ENCODE measurements at places on chromosomes 1 and 21.

DNA sequence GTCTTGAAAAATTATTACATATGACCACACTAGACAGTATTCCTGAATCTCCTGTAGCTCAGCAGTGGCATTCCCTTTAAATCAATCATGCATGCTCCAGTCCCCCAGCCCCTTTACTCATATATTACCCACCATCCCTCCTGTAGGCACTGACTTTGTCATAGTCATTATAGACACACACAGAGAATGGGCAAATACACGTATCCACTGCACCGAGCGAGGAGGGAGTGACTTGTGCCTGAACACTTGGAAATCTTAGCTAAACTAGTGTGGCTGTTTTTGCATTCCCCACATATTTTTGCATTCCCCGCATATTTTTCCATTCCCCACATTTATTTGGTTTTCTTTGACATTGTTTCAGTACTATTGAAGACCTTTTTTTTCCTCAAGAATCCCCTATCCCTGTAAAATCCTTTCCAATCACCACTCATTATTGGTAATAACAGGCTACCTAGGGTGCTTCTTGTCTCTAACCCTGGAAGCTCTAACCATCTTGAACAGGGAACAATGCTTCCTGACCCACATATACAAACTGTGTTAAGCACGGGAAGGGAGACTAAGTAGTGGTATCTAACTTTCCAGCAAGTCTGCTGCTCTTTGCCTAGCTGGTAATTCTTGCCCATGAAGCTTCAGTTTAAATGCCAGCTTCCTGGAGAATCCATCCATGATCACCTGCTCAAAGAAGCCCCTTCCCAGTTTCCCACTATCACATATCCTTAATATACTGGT, 534.4 kb upstream of the CAMK1G start:
- no peak for DNase-seq

DNA sequence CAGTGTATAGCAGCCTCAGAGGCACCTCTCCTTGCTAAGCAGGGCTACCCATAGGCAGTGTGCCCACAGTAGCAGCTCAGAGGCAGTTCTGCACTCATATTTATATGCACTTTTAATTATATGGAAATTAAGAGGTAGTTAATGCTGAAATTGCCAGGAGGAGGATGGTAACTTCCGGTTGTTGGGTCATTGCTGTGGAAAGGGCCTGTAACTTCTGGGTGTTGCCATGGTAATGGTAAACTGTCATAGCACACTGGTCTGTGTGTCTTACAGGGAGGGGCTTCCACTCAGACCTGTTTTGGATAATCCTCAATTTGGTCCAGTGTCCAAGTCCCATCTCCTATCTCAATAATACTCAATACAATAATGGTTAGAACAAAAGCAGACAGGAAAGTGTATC, 7.6 kb downstream of the CFH start:
- no peak for DNase-seq

DNA sequence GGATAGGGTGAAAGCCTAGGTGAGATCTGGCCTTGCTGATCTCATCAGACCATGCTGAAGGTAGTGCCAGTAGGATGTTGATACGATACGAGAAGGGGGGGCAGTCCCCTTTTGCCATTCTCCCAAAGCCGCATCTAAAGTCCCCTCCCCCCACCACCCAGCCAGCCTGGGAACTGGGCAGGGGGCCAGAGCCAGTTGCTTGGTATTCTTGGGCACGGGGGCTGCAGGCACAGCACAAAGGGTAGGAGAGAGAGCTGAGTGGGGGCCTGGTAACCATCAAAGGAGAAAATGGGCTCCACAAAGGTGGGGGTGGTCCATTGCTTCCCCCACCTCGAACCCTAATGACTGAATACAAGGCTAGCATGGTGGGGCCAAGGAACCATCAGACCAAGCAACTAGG, 5.4 kb downstream of the PEA15 start:
- DNase-seq = no peak

GRCh38 chr21:37711286-37711829, 204.9 kb downstream of the KCNJ6 start:
- DNase-seq = no peak

- no peak for DNase-seq
Measured at GRCh38 chr1:69747207-69747606, 179.5 kb downstream of the LRRC7 start.

DNA sequence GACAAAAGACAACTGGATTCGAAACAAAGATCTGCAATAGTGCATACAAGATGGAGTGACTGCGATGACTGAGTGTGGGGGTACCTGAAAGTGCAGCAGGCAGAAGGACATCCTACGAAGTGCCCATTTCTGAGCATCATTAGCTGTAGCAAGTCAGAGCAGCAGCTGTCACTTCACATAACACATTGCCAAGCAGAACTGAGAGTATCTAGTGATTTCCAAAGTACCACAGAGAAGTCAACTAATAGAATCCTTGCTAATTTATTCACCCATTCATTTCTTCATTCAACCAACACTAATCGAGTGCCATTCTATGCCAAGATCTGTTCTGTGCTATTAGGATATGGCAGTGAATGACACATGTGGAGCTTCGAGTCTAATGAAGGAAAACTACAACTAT, 31.6 kb upstream of the CAMSAP2 start:
- DNase-seq = no peak

GRCh38 chr21:26171258-26172100, 909 bp upstream of the APP start:
- no peak for DNase-seq

DNA sequence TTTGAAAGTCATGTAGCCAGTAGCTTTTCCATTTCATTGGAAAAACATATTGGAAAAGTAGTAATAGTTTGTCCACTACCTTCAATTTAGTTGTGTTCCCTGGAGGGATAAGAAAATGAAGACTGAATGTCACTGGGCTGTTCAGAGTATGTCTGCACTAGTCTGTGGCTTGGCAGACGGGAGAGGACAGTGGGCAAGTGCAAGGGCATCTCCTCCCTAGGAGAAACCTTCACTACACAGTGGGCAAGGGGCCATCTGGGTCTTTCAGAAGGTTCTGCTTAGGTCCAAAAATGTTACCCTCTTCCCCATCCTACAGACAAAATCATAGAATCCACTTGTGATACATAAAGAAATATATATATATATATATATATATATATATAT, 118.1 kb downstream of the C1orf21 start:
- no peak for DNase-seq

- DNase-seq = no peak
Measured at GRCh38 chr1:117796226-117796625, 133.2 kb downstream of the GDAP2 start.

GRCh38 chr1:187051618-187052232, 223.0 kb downstream of the PLA2G4A start:
- no peak for DNase-seq

DNA sequence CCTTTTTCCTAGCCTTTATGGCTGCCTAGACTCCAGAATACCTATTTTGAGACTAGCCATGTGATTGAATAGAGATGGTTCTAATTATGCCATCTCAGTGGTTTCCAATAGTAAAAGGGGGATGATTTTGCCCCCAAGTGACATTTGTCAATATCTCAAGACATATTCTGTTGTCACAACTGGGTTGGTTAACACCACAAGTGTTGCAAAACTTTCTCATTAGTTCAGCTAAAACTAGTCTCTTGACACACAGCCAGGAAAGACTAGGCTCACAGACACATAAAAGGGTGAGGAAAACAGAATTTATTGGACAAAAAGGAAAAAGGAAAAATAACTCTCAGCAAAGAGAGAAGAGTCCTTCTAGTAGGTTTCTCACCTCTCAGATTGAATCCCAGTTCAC, 39.9 kb upstream of the GBP5 start:
- DNase-seq = no peak

DNA sequence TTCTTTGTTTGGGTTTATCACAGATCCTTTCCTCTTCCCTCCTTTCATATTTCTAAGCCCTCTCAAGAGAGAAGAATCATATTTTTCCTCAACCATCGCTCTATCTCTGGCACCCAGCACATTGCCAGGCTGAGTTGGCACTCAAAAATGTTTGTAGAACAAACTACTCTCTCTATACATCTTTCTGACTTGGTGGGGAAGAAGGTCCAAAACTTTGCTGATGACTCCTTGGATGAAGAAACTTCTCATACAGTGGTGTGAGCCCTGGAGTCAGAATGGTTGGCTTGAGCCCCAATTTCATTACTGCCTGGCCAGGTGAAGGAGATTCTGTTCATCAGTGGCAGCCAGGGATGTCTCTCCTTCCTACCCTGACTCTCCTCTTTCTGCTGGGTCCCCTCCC, 11.9 kb downstream of the ALX3 start:
- DNase-seq = no peak

- no peak for DNase-seq
Measured at GRCh38 chr1:168431882-168432281, 111.9 kb downstream of the XCL2 start.

- DNase-seq = no peak
Measured at GRCh38 chr21:44441041-44441400, 14.3 kb upstream of the LRRC3 start.

GRCh38 chr1:112685913-112686312, 11.5 kb downstream of the MOV10 start:
- DNase-seq = no peak
